ENCODE measurements at places on chromosomes 6 and 20.

- no peak for DNase-seq
These were observed 172.1 kb upstream of the RUNX2 start for GRCh38 chr6:45156075-45156474.

DNA sequence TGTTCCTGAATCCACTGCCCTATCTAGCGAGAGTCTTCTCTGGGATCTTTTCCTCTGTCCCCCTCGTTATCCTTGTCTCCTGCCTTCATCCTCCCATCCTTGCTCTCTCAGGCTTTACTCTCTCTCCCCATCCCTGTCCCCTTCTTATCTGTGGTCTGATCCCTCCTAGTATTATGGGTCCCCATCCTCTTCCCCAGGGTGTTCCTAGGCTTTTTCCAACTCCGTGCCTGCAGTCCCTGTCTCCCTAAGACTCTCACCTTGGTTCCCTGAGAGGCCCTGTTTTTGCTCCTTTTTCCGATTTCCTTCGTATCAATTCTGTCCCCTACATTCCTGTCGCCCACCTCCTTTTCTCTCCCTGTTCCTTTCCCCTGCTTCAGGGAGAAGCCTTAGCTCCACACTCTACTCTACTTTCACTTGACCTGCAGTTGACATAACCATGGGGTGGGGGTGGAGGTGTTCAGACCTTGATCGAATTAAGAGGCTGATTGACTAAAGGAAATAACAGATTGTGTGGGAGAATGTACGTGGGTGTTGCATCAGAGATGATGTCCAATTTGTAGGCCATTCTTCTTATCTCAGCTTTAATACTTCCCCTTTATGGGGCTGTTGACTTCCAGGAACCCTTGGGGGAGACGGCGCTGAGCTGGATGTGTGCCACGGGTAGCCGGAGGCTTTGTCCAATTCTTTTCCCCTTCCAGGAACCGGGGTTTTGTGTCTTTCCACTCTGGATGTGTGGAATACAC lies 905 bp downstream of the PPARD start:
- DNase-seq: no peak

GRCh38 chr6:1610497-1611321 lies 994 bp downstream of the FOXC1 start:
- peak; percentile 49 for DNase-seq

DNA sequence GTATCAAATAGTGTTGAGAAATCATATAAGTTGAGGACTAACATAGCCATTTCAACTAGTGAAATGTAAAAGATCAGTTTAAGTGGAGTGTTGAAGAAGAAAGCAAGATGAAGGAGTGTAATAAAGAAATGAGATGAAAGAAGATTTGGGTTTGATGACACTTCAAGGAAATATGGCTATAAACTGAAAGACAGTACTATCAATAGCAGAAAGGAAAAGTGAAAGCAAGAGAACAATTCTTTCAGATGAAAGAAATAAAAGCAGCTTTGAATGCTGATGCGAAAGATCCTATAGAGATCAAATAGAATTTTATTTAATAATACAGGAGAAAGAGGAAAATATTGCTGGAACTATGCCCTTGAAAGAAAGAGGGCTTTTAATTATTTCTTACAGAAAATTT lies 92.8 kb upstream of the PRSS16 start:
- DNase-seq: no peak

- DNase-seq: no peak
These were observed 130.6 kb downstream of the TENT5A start for GRCh38 chr6:81621816-81622395.

DNA sequence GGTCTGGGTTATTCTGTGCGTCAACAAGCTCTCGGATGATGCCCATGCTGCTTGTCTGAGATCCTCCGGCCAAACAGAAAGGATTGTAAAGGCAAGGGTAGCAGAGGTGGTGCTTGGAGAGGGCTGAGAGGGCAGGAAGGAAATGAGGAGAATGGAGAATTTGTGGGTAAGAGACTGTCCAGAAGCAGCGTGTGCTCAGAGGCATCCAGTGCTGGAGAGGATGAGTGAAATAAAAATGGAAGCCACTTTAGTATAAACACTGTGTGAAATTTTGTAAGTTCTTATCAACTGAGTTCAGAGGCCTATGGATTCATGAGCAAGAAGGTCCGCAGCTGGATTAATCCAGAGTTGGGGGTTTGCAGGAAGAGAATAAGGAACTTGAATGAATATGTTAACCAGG lies 59.5 kb downstream of the ADGRG6 start:
- DNase-seq: no peak
